ENCODE measurements at places on chromosomes 1 and 21.

- peak; percentile 17 for DNase-seq
Measured at GRCh38 chr1:245361065-245361464, 206.3 kb downstream of the KIF26B start.

- no peak for DNase-seq
Measured at GRCh38 chr1:94755675-94756074, 64.5 kb upstream of the SLC44A3 start.

- no peak for DNase-seq
Measured at GRCh38 chr1:161179698-161180097, 2.4 kb upstream of the B4GALT3 start.

- DNase-seq = no peak
Measured at GRCh38 chr21:44766818-44767354, 34.7 kb downstream of the UBE2G2 start.

DNA sequence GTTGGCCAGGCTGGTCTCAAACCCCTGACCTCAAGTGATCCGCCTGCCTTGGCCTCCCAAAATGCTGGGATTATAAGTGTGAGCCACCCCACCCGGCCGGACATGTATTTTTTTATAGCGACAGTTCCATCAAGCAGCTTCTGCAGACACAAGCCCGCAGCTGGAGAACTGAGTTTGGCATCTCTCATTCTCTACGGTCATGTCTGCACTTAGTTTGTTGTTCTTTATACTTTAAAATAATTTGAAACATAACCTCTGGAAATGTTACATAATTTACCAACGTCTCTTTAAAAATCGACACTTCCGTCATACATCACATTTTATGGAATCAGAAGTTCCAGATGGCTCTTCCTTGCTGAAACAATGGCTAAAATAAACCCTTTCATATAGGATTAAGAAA is 183.6 kb downstream of the DYRK1A start:
- DNase-seq = no peak

- DNase-seq = no peak
Measured at GRCh38 chr1:169873582-169874199, 20.0 kb downstream of the SCYL3 start.

- no peak for DNase-seq
Measured at GRCh38 chr1:12596007-12596821, 21.8 kb downstream of the DHRS3 start.

DNA sequence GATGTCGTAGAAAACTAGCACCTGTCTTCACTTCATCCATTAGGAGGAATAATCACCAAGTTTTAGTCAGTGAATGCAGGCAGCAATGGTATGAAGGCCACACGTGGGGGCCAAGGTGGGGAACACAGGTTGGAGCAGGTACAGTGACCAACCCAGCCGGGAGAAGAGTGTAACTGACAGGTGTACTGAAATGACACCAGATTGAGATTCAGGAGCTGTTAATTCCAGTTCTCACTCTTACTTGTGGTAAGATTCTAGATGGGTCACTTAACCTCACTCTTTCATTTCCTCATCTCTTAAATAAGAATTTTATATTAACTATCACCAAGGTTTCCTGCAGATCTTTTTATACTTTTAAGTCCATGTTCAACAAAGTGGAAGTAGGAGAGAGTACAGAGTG is 206.2 kb upstream of the PTBP2 start:
- no peak for DNase-seq

DNA sequence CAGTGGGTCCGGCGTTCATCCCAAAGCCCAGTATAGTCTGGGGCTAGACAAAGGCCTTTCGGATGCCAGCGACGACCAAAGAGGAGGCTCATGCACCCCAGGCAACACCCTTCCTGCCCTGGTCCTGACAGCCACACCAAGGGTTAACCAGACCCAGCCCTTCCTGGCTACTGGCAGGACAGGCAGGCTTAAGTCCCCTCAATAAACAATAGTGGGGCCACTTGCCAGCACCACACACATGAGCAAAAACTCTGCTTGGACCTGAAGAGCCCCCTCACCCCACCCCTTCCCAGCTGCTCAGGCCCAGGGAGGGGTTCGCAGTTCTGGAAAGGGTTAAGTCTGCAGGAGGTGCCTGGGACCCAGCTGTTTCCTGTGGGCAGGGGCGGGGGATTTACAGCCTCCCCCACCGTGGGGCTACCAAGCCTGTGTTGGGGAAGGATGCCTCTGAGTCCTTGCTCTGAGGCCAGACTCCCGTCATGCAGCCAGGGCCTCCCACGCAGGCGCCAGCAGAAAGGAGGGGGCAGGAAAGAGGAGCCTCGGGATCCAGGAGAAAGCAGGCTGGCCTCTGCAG is 18.2 kb downstream of the PHLDA3 start:
- DNase-seq = no peak

- DNase-seq = no peak
Measured at GRCh38 chr1:4422504-4423289, 231.7 kb upstream of the AJAP1 start.

DNA sequence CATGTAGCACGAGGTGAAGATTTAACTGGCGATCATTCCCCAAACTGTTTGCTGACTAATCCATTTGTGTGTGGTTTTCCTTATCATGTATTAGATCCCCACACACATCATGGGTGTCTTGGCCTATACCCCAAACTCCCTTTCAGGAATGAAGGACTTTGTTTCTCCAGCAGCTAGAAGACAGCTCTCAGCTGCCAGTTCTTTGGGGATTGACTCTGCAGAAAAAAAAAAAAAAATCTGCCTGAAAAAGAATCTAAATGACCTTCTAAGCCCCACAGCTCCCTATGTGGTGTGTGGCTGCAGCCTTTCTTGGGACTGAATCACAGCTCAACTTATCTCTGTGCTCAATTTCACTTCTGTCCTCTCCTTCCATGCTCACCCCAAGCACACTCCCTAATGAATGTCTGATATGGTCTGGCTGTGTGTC is 256.3 kb upstream of the DUSP10 start:
- DNase-seq = no peak

DNA sequence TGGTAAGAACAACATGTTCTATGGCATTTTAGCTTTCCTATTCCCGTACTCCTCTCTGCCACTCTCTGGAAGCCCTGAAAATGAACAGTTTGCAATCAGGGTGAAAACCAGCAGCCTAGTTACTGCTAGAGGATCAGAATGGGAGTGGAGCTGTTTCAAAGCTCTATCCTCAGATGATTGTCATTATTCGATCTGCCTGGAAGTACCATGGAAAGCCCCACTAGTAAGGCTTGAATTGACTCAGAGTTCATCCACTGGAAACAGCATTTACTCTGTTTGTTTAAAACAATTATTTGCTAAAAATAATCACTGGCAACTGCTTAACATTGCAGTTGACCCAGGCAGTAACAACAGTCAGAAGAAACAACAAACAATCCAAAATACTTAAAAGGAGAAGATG is 91.2 kb downstream of the USH2A start:
- no peak for DNase-seq

DNA sequence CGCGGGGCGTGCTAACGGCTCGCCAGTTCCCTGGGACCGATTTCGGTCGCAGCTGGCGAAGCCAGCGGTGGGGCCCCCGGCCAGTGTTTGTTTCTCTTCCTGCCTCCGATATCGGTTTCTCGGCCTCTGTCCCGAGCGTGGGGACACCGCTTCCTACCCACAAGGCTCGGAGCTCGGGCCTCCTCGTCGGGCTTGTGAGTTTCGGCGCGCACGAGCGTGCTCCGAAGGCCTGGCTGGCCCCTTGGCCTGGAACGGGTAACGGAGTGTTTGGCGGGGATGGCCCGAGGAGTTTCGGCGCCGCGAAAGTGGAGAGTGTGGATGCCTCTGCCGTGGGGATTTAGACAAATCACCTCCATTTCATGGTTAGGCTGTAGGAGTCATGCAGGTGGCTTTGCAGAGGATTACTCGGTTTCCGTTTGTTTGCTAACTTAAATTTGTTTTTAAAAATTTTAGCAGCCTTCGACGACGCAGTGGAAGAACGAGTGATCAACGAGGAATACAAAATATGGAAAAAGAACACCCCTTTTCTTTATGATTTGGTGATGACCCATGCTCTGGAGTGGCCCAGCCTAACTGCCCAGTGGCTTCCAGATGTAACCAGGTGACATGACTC is 559 bp downstream of the RBBP4 start:
- DNase-seq = peak; percentile 26

DNA sequence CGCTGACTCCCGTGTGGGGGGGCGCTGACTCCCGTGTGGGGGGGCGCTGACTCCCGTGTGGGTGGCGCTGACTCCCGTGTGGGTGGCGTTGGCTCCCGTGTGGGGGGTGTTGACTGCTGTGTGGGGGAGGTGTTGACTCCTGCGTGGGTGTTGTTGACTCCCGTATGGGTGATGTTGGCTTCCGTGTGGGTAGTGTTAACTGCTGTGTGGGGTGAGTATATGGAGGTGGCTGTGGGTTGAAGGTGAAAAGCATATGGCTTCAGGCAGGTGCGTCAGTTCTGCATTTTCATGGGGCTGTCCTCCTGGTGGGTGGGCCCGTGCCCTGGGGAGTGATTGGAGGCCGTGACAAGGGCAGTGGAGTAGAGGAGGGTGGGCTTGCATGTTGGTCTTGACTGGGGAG is 7.9 kb downstream of the PLCH2 start:
- no peak for DNase-seq

DNA sequence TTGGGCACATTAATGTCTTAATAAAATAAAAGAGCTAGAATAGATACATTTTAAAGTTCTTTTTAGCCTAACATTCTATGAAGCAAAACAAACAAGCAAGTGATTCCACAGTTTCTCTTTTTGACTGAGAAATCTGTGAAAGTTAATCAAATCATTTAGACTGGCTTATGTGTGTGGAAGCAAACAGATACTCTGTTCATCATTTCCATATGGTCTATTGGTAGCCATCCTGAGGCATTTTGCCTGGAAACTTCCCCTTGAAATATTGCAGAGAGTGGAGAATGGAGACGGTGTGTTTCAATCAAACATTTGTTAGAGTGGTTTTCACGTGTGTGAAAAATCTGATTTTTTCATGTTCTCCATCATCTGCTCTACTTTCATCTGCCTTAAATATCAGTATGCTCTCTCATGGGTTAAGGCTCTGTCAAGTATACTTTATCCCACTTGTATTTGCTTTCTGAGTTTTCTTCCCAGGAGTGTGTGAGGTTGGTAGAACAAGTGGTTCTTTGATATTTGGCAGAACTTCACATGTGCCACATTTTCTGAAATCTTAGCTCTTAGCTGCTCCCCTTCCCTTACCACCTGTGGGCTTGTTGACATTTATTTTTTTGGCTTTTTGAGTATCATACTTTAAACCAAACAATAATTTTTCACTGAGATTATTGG is 139.1 kb upstream of the PTGFR start:
- DNase-seq = no peak

DNA sequence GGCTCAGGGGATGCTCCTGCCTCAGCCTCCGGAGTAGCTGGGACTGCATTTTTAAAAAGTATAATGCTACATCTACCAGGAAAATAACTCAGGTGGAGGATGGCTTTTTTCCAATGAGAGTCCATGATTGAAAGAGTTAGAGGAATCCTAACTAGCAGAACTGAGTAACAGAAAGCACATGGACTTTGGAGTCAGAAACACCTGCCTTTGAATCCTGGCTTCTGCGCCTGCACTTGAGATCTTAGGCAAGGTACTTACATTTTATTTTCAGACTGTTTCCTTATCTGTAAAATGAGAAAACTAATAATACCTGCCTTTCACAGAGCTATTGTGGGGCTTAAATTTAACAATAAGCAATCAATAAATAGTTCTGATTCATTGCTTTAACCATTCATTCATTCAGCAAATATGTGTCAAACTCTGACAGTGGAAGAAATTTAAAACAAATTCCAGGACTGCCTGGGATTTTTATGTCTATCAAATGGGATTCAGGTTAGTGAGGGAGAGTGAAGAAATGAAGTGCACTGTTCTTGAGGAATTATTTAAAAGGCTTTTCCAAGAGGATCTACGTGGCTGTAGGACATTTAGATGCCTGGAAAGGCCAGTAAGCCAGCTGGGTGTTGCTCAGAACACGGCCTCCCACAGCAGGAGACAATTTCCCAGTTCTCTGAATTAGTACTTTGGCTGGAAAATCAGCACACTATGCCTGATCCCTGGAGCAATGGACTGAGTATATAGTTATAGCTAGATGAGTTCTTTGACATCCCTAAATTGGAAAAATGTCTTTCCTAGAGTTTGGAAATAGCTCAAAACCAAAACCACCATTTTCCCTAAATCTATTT is 12.8 kb upstream of the LBR start:
- no peak for DNase-seq

GRCh38 chr1:206066479-206067171 is 13.7 kb downstream of the RHEX start:
- no peak for DNase-seq

DNA sequence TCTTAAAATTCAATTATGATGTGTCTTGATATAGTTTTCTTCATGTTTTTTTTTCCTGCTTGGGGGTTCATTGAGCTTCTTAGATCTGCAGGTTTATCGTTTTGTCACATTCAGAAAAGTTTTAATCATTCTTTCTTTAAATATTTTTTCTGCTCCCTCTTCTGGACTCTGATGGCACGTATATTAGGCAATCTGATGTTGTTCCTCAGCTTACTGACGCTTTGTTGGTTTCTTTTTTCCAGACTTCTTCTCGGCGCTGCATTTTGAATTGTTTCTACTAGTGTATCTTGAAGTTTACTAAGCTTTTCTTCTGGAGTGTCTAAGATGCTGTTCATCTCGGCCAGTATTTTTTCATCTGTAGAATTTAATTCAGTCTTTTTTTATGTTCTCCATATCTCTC is 44.8 kb upstream of the FMOD start:
- no peak for DNase-seq

DNA sequence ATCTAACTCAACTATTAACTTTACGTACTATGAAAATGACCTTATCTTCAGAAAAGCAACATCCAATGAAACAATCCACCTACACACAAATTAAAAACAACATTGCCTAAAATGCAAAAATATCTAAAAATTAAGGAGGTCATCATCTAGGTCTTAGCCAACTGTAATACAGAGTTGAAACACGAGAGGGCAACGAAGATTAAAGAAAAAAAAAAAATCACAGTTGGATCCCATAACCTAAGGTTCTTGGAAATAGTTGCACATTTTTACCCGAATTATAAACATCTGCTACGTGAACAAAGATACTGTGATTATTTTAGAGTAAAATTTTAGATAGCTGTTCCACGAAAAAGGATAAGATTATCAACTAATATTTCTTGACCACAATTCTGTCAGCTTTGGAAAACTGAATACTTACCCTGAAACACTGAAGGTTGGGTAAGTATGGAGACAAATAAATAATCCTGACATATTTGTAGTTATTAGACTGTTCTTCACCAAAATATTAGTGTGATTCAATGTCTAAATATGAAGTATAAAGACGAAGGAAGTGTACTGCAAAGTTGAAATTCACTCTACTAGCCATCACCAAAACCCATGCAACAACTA is 88.0 kb upstream of the AK4 start:
- no peak for DNase-seq

DNA sequence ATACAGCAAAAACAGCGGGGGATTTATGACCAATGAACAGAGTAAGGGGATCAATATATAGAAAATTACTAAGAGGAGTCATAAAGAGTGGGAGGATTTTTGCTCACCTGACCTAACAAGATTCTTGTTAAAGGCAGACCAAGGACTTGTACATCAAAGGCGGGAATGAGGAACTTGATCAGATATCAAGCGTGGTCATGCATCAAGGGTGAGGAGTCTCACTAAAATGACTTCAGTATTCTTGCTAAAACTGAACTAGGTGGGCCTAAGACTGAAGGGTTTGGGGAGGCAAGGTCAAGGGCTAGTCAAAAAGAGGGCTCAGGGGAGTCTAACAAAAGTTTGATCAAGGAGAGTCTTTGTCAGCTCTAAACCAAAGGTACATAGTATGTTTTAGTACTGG is 2.1 kb downstream of the MOV10 start:
- no peak for DNase-seq

GRCh38 chr21:38734646-38735365 is 70.9 kb upstream of the ETS2 start:
- no peak for DNase-seq
